ENCODE measurements at places on chromosomes 11 and 22. TPM values are rescaled to one million over a fixed set of nuclear protein-coding genes. Genes with fewer than 3 reads are reported as not detected.

- no peaks in the 10 kb centered on the region for H3K36me3 ChIP-seq
- no peaks in the 10 kb centered on the region for H3K4me1 ChIP-seq
- no peak overlapping the region for H3K4me3 ChIP-seq
- peak; percentile 5 for DNase-seq
Observed at GRCh38 chr11:2794046-2794967, 91.3 kb downstream of the CDKN1C start.

DNA sequence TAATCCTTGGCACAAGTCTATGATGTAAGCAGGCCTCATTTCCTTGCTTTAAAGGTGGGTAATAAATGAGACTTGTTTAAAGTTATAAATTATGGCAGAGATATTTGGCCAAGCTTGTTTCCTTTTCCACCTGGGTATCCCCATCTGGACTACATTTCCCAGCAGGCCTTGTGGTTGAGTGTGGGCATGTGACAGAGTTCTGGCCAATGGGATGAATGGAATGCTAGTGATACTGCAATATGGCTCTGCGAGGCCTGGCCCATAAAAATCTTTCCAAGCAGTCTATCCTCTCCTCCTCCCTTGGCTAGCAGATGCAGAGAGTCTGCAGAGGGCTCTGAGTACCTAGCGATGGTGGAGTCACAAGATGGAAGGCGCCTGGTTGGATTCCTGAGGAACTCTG is 102.5 kb downstream of the TIMP3 start:
- no peaks in the 10 kb centered on the region for H3K4me1 ChIP-seq
- H3K36me3 ChIP-seq: no peaks in the 10 kb centered on the region
- no peak overlapping the region for H3K4me3 ChIP-seq
- H3K27ac ChIP-seq: no peak overlapping the region

DNA sequence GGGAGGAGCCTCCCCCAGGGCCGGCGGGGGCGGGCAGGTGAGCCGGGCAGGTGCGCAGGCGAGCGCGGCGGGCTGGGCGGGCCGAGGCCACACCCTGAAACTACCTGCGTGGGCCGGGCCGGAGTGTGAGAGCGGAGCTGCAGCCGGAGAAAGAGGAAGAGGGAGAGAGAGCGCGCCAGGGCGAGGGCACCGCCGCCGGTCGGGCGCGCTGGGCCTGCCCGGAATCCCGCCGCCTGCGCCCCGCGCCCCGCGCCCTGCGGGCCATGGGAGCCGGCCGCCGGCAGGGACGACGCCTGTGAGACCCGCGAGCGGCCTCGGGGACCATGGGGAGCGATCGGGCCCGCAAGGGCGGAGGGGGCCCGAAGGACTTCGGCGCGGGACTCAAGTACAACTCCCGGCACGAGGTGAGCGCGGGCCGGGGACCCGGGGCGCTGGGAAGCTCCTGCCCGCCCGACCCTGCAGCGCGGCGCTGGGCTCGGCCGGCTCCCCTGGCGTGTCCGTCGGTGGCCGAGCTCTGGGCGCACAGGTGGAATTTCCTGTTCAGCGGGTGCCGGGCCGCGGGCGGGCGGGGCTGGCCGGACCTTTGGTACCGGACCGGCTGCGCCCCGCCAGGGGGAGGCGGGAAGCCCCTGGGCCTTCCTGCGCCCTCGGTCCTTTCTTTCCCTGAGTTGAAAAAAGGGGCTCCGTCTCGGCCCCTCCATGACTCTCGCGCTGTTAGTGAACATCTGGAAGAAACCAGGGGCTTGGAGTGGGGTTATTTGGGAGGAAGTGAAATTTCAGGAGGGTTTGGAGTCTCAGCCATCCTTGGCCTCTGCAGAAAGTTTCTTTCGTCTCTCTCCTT is at the start of gene ST14:
TSS of gene ST14 (plus strand) at position 126 of the 841 bp plus-strand sequence. CDS start at position 324, 198 bp downstream.
- H3K4me3 ChIP-seq: peak within 1 kb of the TSS; percentile 63
- H3K27ac ChIP-seq: peak within 1 kb of the TSS; percentile 37

- no peak overlapping the region for H3K4me3 ChIP-seq
- H3K4me1 ChIP-seq: no peaks in the 10 kb centered on the region
- H3K27me3 ChIP-seq: no peaks in the 10 kb centered on the region
- no peak overlapping the region for H3K27ac ChIP-seq
- no peak for DNase-seq
- no peaks in the 10 kb centered on the region for H3K36me3 ChIP-seq
Observed at GRCh38 chr11:93905384-93905783, 55.0 kb upstream of the VSTM5 start.

- peaks cover 12% of the 10 kb centered on the region for H3K4me1 ChIP-seq
- no peak overlapping the region for H3K27ac ChIP-seq
- H3K4me3 ChIP-seq: no peak overlapping the region
Observed at GRCh38 chr22:32836280-32837123, 35.0 kb downstream of the TIMP3 start.

DNA sequence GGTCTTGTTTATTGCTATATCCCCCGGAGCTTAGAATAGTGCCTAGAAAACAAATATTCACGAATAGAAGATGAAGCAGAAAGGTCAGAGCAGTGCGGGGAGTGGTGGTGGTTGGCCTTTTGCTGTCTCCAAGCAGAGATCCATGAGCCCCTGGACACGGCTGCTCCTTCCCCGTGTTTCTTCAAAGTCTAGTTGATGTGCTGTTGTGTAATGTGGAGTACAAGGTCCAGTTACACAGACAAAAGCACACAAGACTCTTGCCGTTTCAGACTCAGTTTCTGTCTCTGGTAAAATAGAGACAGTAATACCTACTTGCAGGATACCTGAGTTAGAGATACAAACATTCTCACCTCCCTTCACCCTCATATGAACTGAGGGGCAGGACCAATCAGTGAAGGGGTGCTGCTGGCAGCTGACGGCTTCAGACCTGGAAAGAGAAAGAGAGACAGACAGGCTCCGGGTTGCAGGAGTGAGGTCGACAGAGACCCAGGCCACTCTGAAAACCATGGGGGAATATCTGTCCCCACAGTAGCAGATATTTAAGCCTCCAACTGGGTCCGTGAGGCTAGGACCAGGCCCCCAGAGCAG is 56.2 kb downstream of the RASSF10 start:
- H3K4me3 ChIP-seq: no peak overlapping the region
- no peaks in the 10 kb centered on the region for H3K36me3 ChIP-seq
- H3K4me1 ChIP-seq: no peaks in the 10 kb centered on the region
- DNase-seq: no peak

GRCh38 chr11:22344081-22344480 is 5.9 kb downstream of the SLC17A6 start:
- H3K27me3 ChIP-seq: peaks cover 47% of the 10 kb centered on the region
- no peak overlapping the region for H3K27ac ChIP-seq
- no peak for DNase-seq
- H3K4me1 ChIP-seq: no peaks in the 10 kb centered on the region

GRCh38 chr11:59302991-59303390 is 55.7 kb upstream of the OR5AN1 start:
- H3K4me1 ChIP-seq: no peaks in the 10 kb centered on the region
- H3K36me3 ChIP-seq: no peaks in the 10 kb centered on the region
- H3K27ac ChIP-seq: no peak overlapping the region

GRCh38 chr11:128458321-128458720 is 129.0 kb downstream of the ETS1 start:
- no peaks in the 10 kb centered on the region for H3K4me1 ChIP-seq
- no peaks in the 10 kb centered on the region for H3K27me3 ChIP-seq
- H3K27ac ChIP-seq: no peak overlapping the region
- H3K4me3 ChIP-seq: no peak overlapping the region
- DNase-seq: no peak
- H3K36me3 ChIP-seq: peaks cover 23% of the 10 kb centered on the region

- peaks cover 8% of the 10 kb centered on the region for H3K4me1 ChIP-seq
- H3K27me3 ChIP-seq: no peaks in the 10 kb centered on the region
- DNase-seq: no peak
- no peak overlapping the region for H3K4me3 ChIP-seq
Observed at GRCh38 chr11:121578251-121578976, 125.6 kb upstream of the SORL1-AS1 start.

DNA sequence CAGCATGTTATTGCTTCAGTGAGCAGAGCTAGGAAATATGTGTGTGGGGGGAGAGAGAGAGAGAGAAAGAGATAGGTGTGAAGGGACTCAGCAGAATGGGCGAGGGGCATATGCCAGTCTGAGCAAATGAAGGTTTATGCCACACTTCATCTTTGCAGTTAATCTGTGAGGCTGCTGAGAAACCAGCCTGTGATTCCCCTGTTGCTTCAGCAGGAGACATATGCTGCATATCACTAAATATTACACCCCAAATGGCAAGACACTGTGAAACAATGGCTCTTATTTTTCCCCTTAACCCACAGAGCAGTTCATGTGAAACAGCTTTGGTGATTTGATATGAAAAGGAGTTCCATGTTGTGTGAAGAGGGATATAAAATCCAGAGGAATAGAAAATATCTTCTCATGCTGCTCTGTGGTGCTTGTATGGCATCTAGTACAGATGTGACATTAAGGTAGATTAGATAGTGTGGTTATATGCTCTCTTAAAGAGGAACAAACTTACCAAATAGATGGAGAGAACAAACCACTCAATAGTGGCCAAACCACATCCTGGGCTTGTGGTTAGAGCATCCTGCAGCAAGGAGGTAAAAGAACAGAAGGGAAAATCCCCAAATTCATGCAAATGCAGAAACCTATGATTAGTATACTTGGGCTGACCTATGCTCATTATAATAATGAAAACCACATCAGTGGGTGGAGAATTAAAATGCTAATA is 864.2 kb downstream of the FAM181B start:
- H3K27ac ChIP-seq: no peak overlapping the region
- no peaks in the 10 kb centered on the region for H3K27me3 ChIP-seq
- H3K4me1 ChIP-seq: no peaks in the 10 kb centered on the region
- no peak for DNase-seq
- H3K36me3 ChIP-seq: no peaks in the 10 kb centered on the region

GRCh38 chr11:111585371-111585770 is 16.9 kb upstream of the SIK2 start:
- no peaks in the 10 kb centered on the region for H3K36me3 ChIP-seq
- no peaks in the 10 kb centered on the region for H3K4me1 ChIP-seq
- H3K4me3 ChIP-seq: no peak overlapping the region
- no peak for DNase-seq
- no peak overlapping the region for H3K27ac ChIP-seq

DNA sequence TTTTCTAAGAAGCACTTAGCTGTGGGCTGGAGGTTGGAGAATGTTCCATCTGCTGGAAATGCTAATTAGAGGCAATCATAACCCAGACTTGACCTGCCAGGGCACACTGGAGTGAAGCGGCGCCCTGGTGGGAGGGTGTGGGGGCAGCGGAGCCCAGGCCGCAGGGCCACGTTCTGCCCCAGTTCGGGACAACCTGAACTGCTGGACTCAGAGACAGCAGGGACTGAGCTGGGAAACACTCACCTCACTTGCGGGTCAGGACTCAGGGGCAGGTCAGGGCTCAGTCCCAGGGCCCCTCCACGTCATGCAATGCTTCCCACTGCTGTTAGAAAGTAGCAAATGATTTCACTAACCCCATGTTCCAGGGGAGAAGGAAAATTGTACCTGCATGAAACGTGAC is 316.4 kb downstream of the NTM start:
- H3K27ac ChIP-seq: no peak overlapping the region
- H3K36me3 ChIP-seq: no peaks in the 10 kb centered on the region
- DNase-seq: peak; percentile 14
- no peaks in the 10 kb centered on the region for H3K4me1 ChIP-seq

- no peak overlapping the region for H3K4me3 ChIP-seq
- peak; percentile 66 for DNase-seq
- no peaks in the 10 kb centered on the region for H3K4me1 ChIP-seq
Observed at GRCh38 chr22:29478326-29479276, 1.4 kb upstream of the NEFH start.

DNA sequence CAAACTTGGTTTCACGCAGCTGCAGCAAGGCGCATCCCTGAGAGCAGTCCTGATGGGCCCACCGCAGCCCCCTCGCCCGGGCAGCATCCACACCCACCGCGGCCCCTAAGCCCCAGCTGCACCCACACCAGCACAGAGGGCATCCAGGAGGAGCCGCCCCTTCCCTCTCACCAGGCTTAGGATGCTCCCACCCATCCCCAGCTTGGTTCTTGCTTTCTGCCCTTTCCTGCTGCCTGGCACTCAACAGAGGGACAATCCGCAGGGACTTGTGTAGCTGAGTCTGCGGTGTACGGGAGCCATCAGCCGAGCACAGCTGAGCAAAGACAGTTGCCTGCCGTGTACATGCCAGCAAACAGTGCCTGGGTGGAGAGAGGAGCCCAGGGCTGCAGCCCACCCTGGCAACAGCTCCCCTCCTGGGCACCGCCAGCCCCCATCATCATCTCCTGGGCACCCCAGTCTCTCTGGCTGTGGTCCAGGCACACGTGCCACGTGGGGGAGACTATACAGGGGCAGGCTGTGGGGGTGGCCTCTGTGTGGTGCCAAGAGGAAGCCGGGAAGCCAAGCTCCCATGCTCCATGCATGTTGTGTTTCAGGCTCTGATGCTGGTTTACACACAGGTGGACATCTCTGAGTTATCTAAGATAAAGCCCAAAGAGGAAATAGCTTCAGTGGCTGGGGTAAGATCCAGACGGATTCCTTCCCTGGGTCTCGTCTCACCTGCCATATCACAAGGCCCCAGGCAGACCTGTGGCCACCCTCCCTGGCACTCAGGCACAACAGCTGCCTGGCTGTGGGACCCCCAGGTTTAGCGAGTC is 36.0 kb upstream of the GNB1L start:
- H3K27me3 ChIP-seq: no peaks in the 10 kb centered on the region
- no peak overlapping the region for H3K4me3 ChIP-seq
- H3K4me1 ChIP-seq: no peaks in the 10 kb centered on the region
- H3K36me3 ChIP-seq: no peaks in the 10 kb centered on the region
- no peak overlapping the region for H3K27ac ChIP-seq

DNA sequence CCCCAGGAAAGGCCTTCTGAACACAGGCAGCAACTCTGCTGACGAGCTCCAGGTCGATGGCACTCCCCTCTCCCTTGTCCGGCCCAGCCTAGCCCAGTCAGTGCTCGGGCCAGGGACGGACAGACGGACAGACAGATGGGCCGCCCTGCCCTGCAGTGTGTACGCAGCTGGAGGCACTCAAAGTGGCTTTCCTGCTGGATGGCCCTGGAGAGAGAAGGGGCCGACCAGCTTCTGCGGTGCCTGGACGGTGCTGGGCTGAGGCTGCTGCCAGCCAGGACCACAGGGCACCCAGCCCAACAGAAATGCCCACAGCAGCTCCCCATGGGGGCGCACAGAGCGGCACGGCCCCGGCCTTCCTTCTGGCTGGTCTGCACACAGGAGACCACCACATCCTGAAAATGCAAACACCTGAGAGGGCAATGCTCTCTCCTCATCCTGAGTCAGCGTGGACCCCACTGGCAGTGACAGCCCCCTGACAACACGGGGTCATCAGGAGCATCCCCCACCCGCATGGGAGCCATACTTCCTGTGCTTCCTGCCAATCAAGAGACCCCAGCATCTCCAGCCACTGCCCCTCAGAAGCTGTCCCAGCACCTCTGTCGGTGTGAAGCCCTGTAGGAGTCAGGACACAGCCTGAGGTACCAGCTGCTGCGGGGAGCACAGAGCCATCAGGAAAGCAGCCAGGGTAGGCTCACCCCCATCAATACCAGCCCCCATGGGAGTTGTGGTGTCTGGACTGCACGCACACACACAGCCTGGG is 692 bp upstream of the MOB2 start:
- peak; percentile 69 for DNase-seq
- no peaks in the 10 kb centered on the region for H3K27me3 ChIP-seq
- H3K4me1 ChIP-seq: peaks cover 32% of the 10 kb centered on the region
- no peak overlapping the region for H3K27ac ChIP-seq

The UBE2L3 gene
- 45.8 TPM for total RNA-seq

The SLC22A9 gene
- total RNA-seq: not detected

The CLMP gene
- total RNA-seq: 6.8 TPM

The WT1 gene
- 0.66 TPM for total RNA-seq

The FGF19 gene
- not detected for total RNA-seq

The DEPDC7 gene
- total RNA-seq: 2.4 TPM

The PAMR1 gene
- 2.2 TPM for total RNA-seq

The PLAAT2 gene
- 1.3 TPM for total RNA-seq

The GNAZ gene
- total RNA-seq: 5.7 TPM
